ENCODE measurements at places on chromosomes 3 and 15. TPM values are rescaled to one million over a fixed set of nuclear protein-coding genes. Genes with fewer than 3 reads are reported as not detected.

CPNE4 gene
- total RNA-seq = not detected

TMF1 gene
- 20.9 TPM for total RNA-seq

KLHL6 gene
- 2.1 TPM for total RNA-seq

ZNF620 gene
- 5.6 TPM for total RNA-seq

C3orf38 gene
- total RNA-seq = 14.8 TPM

CCDC9B gene
- 6.5 TPM for total RNA-seq

FGF7 gene
- not detected for total RNA-seq

Data from dermis microvascular lymphatic vessel endothelial cell (primary cell).